AG04449 (cell line): ENCODE measurements at places on chromosomes 2 and 18.

GRCh38 chr2:120269816-120270215, 17.2 kb downstream of the RALB start:
- no peak for DNase-seq

DNA sequence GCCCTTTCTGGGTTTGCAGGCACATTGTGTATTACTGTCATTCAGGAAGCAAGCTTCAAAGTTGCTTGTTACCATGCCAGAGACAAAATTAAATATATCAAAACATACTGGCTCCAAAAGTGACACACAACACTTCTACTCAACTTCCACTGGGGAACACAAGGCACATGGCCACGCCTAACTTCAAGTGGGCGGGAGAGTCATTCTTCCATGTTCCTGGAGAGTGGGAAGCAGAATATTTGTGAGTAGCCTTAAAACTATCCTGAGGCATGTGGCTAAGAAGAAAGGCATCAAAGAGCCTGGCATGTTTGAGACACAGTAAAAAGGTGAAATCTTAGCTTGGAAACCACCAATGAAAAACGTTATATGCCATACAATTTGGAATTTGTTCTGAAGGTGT, 90.5 kb upstream of the TACR1 start:
- DNase-seq = no peak

DNA sequence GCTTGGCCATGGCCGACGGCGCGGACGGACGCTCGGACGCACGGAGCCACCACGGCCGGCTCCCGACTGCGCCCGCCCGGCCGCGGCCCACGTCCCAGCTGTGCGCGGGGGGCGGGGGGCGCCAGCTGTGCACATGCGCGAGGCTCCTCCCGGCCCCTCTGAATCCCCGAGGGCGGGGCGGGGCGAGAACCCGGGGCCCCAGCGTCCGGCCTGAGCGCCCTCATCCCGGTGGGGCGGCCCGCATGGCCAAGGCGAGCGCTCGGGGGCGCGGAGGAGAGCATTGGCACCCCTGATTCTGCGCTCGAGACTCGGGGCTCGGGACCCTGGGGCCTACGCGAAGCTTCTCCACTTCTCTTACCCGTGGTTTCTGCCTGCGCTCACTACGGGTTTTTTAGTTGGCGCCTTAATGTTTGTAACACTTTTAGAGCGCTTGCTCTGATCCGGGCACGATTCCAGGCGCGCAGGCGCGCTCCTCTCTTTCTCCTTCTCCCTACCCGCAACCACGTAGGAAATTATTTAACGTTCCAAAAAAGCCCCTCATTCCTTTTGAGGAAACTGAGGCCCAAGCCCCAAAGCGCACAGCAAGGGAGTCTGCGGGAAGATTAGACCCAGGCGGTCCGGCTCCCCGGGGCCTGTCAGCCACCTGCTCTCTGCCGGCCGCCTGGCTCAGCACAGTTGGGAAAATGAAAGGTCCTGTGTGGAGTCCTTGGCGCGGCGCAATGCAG, at the start of gene PXDN:
TSS of gene PXDN (minus strand) at position 70 of the 725 bp plus-strand sequence. CDS start at position 10, 60 bp downstream.
- no peak for DNase-seq

- peak; percentile 57 for DNase-seq
Measured at GRCh38 chr2:237483018-237483731, 3.9 kb upstream of the MLPH start.

DNA sequence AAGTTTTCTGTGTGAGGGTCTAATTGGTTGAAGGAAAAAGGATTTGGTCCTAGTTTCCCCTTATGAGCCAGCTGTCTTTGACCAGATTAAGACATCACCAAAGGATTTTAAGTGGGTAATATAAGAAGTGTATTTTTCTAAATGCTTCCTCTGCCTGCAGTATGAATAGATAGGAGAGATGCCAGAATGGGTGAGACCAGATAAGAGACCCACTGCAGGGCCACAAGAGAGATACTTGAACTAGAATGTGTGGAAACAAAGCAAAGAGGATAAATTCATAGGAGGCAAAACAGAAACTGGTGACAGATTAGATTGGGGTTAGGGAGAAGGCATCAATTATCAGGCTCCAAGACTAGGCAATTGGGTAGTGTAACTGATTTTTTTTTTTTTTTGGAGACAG, 1.1 kb upstream of the HDHD2 start:
- DNase-seq = no peak

- DNase-seq = no peak
Measured at GRCh38 chr2:219631904-219632759, 4.7 kb downstream of the SLC4A3 start.

DNA sequence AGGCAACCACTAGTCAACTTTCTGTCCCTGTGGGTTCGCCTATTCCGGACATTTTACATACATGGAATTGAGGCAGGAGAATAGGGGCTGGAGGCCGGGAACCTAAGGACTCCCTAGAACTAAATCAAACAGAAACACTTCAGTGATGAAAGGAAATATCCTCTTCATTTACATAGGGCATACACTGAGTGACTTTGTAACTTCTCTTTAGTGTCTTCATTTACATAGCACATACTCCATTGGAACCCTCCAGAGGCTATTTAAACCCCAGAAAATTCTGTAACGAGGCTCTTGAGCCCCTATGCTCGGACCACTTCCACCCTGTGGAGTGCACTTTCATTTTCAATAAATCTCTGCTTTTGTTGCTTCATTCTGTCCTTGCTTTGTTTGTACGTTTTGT, 56.5 kb downstream of the CCDC195 start:
- DNase-seq = no peak

- no peak for DNase-seq
Measured at GRCh38 chr2:67561457-67561965, 164.4 kb downstream of the ETAA1 start.

GRCh38 chr2:127061375-127062273, 45.3 kb downstream of the BIN1 start:
- no peak for DNase-seq

DNA sequence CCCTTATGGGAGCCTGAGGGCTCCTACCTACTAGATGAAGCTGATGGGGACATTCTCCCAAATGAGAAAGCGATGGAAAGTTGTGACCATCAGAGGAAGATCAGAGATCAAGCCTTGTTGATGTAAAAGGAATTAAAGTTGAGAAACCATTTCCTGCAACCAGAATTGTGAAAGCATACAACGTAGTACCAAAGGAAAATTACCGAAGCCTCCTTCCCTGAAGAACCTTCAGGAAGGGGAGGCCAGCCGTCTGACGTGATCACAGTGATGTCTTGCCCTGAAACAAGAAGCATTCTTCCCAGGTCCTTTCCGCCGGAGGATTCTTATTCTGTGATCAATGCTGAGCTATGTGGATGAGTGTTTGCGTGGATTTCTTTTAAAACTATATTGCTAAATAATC, 211.6 kb upstream of the TNP1 start:
- DNase-seq = no peak

GRCh38 chr2:52368141-52368540, 1336.2 kb upstream of the NRXN1 start:
- no peak for DNase-seq

DNA sequence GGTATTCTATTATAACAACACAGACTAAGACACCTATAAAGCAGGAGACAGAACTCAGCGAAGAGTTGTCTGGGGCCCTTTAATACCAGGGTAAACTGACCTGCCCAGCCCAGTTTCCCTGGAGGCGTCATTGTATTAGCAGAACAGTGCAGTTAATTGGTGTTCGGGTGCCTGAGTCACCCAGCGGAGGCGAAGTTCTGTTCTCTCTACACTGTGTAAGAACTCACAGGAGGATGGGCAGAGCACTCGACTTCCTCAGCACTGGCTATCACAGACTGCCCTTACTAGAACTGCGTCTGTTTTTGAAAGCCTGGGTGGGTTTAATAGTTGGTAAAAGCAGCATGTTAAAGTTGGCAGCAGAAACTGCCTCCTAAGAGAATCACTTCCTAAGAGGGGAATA, 106.5 kb upstream of the ATP8B1 start:
- no peak for DNase-seq

GRCh38 chr2:152222975-152223637, 47.5 kb upstream of the STAM2 start:
- peak; percentile 57 for DNase-seq

- DNase-seq = no peak
Measured at GRCh38 chr2:127381762-127382161, 6.0 kb downstream of the MAP3K2 start.

DNA sequence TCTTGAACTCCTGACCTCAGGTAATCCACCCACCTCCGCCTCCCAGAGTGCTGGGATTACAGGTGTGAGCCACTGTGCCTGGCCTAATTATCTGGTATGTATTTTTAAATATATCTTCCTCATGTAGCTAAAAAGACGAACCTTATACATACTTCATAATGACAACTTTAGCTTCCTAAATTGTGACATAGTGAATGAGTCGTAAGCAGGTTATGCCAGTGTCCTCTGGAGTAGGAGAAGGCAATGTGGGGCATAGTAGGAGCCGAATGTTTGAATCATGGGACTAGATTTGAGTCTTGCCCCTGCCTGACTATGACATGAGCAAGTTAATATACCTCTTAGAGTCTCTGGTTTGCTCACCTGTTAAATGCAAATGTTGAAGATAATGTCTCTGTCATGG, 95.8 kb upstream of the FOSL2 start:
- DNase-seq = no peak

GRCh38 chr18:52377094-52377493, 37.1 kb downstream of the DCC start:
- no peak for DNase-seq

GRCh38 chr2:178452334-178452733, 1.2 kb downstream of the PJVK start:
- no peak for DNase-seq

- DNase-seq = no peak
Measured at GRCh38 chr2:100527440-100528015, 35.3 kb upstream of the PDCL3 start.

DNA sequence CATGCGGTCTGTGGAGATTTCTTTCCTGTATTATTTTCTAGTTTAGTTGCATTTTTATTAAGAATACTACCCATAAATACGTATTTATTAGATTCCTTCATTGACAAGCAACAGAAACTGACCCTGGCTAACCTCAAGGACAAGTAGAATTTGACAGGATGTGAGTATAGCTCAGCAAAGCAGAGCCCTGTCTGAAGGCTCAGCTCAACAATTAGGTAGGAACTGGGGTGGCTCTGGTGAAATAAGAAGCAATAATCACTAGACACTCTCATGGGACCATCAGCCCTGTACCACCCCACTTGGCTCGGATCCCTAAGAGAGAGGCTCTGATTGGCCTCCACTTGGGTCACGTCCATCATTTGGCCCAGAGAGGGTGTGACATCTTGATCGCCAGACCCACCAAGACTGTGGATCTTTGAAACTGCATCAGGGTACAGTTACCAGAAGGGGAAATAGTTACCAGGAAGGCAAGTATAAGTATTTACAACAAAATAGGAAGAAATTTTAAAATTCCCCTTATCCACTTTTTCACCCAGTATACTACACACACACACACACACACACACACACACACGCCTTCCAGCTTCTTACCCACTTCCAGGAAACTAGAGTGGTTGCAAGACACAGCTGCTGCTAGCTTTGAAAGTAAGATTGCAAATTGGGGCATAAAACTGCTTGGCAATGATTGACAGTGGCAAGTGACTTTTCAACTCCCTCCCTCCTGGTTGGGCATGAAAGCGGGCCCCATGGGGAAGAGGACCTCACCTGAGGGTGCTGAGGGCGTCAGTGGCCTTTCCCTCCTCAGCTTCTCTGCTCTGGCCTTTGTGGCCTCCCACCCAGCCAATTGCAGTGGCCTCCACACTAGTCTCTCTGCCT, 41.8 kb downstream of the KCTD18 start:
- no peak for DNase-seq

DNA sequence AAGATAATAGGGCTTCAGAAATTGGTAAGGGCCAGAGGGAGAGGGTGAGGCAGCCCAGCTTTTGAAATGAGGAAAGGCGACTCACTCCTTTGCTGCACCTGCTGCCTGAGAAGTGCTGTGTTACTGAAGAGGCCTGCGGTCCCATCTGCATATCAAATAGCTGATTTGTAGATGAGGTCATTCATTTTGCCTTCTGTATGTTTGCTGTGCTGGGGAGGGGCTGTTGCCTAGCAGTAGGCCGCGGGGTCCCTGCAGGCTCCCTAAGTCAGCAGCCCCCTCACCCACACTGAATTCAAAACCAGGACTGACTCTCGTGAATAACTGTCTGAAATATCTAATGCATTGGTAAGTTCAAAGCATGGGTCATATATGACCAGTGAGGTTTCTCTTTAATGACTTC, 377.2 kb downstream of the SOX11 start:
- DNase-seq = no peak

- DNase-seq = no peak
Measured at GRCh38 chr18:4230450-4231168, 224.5 kb downstream of the DLGAP1 start.

- DNase-seq = no peak
Measured at GRCh38 chr2:123723706-123724105, 301.4 kb upstream of the CNTNAP5 start.

DNA sequence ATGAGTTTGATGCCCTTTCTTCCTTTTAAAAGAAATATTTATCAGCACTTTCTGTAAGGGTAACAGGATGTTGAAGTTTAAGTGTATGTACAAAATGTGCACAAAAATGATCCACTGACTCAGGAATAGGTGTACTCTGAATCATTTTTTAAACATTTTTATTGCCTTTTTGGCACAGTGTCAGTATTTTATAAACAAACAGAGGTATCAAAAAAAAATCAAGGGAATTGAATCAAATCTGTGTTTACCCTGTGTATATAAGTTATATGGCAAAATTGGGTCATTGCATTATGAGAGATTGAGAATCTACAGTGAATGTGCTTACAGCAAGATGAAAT, 513.9 kb upstream of the NETO1 start:
- DNase-seq = no peak

- DNase-seq = no peak
Measured at GRCh38 chr2:172674968-172675303, 60.7 kb upstream of the RAPGEF4 start.

- peak; percentile 2 for DNase-seq
Measured at GRCh38 chr2:61993422-61994024, 88.0 kb downstream of the COMMD1 start.

GRCh38 chr2:231542136-231542535, 11.9 kb upstream of the NMUR1 start:
- no peak for DNase-seq
